EL (cell line): ENCODE measurements at places on chromosomes 11 and 22.

GRCh38 chr22:20390394-20390907 is 3.5 kb upstream of the ZNF74 start:
- DNase-seq = no peak

DNA sequence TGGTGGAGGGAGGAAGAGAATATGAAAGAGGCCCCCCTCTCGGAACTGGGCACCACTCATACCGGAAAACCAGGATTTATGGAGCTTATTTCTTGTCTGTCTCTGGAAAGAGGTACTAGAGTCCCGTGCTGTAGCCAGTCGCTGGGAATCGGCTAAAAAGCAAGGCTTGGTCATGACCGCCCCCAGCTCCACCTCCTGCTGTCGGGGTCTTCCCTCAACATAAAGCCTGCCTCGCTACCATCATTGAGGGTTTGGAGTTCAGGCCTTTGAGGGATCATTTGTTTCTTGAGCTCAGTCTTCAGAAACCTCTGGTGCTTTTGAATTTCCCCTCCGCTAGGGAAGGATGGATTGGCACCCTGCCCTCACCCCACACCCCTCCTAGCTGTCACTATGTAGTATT is 97.1 kb downstream of the TSPAN18 start:
- DNase-seq = no peak

- no peak for DNase-seq
These were observed 51.6 kb downstream of the GRAMD1B start for GRCh38 chr11:123481640-123482039.

DNA sequence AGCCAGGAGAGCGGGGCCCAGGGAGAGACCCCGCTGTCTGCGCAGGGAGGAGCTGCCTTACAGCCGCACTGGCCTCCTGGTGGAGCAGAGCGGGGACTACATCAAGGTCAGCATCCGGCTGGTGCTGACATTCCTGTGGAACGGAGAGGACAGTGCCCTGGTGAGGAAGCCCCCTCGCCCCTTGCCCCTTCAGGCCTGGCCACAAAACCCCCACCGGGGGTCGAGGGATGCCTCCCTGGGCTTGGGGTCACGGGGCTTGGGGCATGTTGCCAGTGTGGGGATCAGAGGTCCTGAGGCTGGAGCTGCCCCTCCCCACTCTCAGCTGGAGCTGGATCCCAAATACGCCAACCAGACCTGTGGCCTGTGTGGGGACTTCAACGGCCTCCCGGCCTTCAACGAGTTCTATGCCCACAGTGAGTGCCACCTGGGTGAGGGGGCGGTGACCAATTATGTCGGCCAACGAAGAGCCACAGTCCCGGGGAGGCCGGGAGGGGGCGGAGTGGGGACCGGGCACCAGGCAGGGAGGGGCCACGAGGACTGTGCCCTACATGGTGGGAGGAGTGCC is 4.2 kb downstream of the MUC5B start:
- no peak for DNase-seq

DNA sequence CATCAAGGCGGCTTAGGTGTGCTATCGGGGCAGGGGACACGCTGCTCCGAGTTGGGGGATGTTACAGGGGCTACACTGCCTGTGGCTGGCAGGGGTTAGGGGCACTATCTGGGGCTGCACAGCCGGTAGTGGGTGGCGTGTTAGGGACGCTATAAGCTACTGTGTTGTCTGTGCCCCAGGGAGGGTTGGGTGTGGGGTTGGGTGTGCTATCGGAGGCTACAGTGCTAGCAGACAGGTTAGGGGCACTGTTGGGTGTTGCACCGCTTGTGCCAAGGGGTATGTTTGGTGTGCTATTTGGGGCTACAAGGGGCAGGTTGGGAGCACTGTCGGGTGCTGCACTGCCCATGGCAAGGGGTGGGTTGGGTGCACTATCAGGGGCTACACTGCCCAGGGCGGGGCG is 120.2 kb upstream of the VPREB1 start:
- no peak for DNase-seq

DNA sequence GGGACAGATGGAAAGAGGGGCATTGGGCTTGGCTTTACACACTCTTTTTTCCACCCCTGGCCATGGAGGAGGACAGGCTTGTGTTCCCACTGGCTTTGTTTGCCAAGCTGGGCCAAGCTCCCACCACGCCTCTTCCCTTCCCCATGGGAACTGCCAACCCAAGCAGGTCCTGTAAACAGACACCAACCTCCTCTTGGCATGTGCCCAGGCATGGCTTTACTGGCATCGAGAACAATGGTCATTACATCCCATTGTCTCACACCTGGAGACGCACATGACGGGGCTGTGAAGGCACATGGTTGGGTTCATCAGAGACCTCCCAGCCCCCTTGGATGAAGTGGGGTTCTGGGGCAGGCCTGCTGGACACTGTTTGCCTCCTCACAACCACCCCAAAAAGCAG is 11.7 kb downstream of the SEC14L3 start:
- DNase-seq = no peak

- peak; percentile 91 for DNase-seq
These were observed 8.3 kb upstream of the PIM3 start for GRCh38 chr22:49951986-49952896.

GRCh38 chr11:11580012-11580411 is 41.8 kb downstream of the GALNT18 start:
- DNase-seq = no peak

DNA sequence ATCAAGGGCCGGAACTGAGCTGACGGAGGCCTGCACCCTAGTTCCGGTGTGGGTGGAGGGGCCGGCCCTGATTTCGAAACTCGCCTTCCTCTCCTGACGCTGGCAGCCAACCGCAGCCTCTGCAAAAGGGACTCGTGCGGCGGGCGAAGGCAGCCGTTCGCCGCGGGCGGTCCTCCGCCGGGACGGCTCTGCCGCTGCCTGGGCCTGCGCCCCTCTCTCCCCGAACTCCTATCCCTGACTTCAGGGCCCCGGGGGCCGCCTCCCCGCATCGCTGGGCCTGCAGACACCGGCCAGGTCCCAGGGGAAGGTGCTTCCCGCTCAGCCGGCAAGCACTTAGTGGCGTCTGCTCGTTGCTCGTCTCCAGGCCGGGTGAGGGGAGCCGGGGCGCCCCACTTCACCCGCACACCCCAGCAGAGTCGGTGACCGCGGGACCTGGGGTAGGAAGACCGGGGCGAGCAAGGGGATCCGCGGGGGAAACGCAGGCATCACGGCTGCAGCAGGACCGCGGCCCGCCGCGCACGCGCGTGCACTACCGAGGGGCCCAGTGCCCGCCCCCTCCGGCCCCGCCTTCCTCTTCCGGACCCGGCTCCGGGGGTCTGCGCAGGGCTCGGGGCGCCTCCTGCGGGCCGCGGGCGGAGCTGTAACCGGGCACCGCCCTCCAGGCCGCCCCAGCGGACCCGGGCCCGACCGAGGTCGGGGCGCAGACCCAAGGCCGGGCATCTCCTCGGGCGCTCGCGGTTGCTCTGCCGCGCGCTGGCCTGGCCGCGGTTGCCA is 464 bp upstream of the ANKRD13D start:
- DNase-seq = peak; percentile 90

GRCh38 chr11:1088927-1089737 is 14.5 kb downstream of the MUC2 start:
- no peak for DNase-seq

GRCh38 chr11:18492888-18493287 is 33.9 kb downstream of the TSG101 start:
- no peak for DNase-seq

GRCh38 chr11:12893787-12894672 is 115.1 kb upstream of the RASSF10 start:
- DNase-seq = peak; percentile 68

- peak; percentile 82 for DNase-seq
These were observed 662.1 kb downstream of the NTM start for GRCh38 chr11:132032555-132032954.

GRCh38 chr22:36332623-36333332 is 55.0 kb downstream of the MYH9 start:
- DNase-seq = peak; percentile 86

DNA sequence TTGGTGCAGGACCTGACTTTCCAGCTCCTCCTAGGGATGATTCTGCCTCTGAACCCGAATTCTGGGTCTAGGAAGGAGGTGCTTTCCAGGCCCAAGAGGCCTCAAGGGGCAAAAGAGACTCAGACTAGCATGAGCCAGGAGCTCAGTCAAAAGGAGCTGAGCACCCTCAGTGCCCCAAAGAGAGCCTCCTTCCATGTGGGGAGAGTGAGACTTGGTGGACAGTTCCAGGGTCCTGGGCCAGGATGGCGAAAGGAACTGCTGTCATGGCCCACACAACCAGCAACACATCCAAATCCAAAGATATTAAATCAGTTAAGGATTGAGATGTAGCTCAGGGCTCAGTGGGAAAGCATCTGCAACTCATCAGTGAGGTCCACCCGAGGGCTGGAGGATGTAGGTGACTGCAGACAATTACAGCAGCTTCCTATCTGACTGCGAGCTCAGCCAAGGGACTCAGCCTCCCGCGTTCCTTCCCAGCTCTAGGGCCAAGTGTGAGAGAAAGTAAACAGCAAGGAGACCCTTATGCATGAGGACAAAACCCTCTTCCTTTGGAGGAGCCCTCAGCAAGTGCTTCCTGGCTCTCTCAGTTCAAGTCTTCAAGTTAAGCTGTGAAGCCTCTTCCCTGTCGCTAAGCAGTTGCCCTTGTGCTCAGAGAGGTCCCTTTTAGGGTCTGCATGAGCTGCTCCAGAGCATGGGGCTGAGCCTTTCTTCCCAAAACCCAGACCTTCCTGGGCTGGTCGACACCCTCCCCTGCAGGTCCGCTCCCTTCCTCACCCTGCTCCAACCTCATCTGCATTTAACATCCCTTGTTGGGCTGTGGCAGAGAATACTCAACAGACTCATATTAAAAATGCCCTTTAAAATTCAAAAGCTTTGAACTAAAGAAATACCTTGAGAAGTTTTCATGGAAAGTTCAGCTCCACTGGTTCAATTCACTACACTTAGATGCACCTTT is 35.8 kb downstream of the C11orf58 start:
- DNase-seq = no peak

DNA sequence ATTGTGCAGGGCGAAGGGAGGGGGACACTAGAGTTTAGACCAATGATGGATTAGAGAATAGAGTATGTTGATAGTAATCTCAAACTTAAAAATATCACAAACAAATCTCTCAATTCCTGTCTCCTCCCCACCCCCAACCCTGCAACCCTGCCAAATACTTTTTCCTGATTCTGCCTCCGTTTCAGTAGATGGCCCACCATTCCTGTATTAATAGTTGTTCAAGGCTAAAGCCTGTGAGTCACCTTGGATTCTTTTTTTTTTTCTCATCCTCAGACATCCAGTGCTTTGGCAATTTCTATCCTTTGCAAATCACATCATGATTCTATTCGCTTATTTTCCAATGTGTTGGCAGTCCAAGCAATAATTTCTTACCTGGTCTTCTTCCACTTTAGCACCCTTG is 207.9 kb downstream of the DYNC2H1 start:
- peak; percentile 14 for DNase-seq

GRCh38 chr22:46051646-46052045 is 74.7 kb upstream of the WNT7B start:
- no peak for DNase-seq

- DNase-seq = no peak
These were observed 13.8 kb downstream of the SMARCB1 start for GRCh38 chr22:23800297-23801237.

GRCh38 chr11:126809514-126810289 is 190.9 kb downstream of the KIRREL3 start:
- DNase-seq = no peak

GRCh38 chr11:118643142-118643994 is 36.0 kb downstream of the PHLDB1 start:
- no peak for DNase-seq

GRCh38 chr11:61145228-61146005 is 15.8 kb downstream of the VPS37C start:
- no peak for DNase-seq

DNA sequence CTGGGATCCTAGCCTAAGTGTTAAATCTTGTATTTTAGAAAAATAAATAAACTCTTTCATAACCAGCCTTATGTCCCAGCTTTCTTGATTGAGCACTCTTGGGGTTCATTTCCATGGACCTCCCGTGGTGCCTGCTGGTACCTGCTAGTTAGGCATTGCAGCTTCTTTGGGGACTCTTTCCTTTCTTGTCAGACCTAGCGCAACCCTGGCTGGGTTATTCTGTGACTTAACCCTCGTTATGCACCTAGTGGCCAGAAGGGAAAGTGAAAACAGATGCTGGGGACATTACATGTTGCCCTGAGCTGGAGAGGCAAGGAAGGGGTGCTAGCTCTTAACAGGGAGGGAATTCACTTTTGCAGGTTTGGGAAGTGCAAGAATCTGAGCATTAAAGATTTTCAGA is 46.8 kb downstream of the APIP start:
- DNase-seq = no peak

DNA sequence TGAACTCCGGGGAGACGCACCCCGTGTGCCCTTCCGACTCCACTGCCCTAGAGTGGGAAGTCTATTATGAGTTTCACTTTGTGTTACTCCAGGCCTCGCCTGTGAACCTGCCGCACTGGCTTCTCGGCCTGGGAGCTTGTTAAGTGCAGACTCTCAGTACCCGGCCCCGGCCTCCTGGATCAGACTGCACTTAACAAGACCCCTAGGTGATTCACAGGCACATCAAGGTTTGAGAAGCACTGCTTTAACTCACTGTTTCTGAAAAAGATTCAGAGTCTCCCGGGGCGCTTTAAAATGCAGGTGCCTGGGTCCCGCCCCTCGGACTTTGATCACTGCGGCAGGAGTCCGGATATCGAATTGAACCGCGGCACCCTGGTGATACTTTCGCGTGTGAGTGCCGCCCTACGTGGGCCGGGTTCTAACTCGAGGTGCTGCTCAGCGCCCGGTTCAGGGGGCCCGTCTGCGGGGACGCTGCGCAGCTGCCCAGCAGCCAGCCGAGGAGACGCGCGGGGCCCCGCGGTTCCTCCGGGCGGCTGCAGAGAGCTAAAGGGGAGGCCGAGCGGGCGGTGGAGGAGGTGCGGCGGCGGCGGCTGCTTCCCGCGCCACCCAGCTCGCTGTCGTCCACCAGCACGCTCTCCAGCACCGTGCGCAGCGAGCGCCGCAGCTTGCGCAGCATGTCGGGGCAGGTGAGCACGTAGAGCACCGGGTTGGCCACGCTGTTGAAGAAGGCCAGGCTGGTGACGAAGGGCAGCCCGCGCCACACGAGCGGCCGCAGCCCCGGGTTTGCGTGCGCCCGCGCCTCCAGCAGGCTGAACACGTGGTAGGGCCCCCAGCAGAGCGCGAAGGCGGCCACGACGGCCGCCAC is 3.4 kb downstream of the PTGDR2 start:
- no peak for DNase-seq

GRCh38 chr11:104897891-104898684 is at the start of gene CASP12:
Gene CASP12 (minus strand): TSS chr11:104898460.
- DNase-seq = no peak

DNA sequence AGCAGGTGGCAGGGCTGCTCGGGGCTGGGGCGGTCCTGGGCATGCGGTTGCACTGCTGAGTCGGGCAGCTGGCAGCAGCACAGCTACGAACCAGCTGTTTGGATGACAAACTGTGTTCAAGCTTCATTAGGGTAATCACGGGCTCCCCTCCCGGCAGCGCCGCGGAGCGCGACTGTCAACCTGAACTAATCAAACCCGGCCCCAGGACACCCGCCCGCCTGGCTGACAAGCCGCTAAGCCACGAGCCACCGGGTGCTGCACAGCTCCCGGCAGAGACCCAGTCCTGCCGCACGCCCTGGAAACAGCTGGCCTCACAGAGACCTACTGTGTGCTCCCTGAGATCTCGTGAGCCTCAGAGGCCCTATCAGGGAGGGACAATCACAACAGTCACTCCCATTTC is 60.6 kb upstream of the TCF20 start:
- no peak for DNase-seq

GRCh38 chr22:27179161-27179560 is 521.8 kb downstream of the MIAT start:
- DNase-seq = no peak

GRCh38 chr22:25714739-25715138 is 27.2 kb upstream of the MYO18B start:
- no peak for DNase-seq
